Bronchial epithelial cell (primary cell): ENCODE measurements at places on chromosomes 1 and 21.

DNA sequence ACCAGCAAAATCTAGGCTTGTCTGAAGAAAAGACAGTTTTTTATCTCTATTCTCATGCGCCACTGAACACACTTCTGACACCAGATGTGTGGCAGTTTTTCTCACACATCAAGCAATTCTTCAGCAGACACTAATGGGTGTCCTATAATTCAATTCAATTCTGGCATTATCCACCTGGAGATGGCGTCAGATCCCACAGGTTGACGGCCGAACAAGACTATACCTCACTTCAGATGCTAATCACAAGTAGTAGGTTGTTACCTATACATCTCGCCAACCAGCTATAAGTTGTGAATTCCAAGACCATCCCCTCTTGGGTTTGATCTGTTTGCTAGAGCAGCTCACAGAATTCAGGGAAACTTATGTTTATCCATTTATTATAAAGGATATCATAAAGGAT lies 89.9 kb upstream of the ARTN start:
- DNase-seq, result peak; percentile 8

GRCh38 chr21:25002676-25003075 lies 604.6 kb downstream of the MRPL39 start:
- no peak for DNase-seq

GRCh38 chr1:204180133-204180532 lies 14.0 kb upstream of the REN start:
- DNase-seq, result no peak

DNA sequence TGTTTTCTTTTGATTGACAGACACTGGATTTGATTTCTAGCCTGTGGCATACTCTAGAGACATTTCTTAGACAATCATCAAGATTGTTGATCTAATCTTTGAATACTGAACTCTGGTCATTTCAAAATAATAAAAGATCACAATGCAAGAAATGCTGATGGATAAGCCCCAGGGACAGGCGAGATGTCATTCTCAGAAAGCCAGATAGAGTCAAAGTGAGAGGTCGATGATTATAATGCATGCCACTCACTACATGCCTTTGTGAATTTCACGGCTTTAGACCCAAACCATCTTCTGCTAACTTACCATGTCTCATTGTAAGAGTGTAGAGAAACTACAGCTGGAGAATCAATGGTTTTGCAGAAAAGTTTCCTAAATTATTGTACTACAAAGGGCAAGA lies 257.1 kb downstream of the DYRK1A start:
- DNase-seq, result no peak

- DNase-seq, result no peak
Observed at GRCh38 chr1:245580651-245581050, 425.9 kb downstream of the KIF26B start.

GRCh38 chr1:109167001-109167506 lies 46.7 kb upstream of the SARS1 start:
- DNase-seq, result no peak

GRCh38 chr1:119547805-119548204 lies 40.8 kb downstream of the HSD3B1 start:
- DNase-seq, result no peak

DNA sequence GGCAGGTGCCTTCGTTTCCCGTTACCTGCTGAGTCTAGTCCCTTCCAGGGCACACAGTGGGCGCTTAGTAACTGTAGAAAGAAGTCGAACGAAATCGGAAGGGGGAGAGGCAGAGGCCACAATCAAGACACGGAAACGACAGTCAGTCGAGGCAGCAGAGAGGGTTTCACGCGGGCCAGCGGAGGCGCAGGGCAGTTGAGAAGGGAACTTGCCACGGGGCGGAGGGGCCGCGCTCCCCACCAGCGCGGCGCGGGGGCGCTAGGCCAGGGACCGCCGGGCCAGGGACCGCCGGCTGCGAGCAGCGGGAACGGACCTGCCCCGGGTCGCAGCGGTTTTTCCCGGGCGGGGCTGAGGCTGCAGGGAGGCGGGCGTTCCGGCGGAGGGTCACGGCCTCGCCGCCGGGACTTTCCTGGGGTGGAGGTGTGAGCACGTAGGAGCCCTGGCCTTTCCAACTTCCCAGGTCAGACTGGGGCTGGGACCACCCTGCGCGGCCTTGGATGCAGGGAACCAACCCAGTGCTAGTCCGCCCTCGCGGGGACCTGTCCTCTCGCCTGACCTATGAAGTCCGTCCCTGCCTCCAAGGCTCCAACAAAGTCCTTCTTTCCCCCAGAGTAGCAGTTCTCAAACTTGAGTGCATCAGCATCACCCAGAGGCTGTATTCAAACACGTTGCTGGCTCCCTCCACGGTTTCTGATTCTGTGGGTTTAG lies 150.1 kb upstream of the FGGY start:
- DNase-seq, result no peak

DNA sequence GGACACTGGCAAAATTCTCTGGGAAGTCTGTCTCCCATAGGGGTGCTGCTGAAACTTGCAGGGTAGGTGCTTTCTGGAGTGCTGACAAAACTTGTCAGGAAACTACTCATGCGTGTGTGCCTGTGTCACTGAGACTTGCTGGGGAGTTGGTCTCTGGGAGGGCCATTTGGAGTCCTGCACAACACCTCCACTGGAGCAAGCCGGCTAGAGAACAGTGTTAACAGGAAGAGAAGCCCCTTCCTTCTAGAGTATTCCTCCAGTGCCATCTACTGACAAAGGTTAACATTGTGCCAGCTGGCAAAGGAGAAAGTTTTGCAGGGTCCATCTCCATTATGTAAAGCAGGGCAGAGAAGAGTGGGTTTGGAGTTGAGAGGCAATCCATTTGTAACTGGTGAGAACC lies 30.0 kb downstream of the ZMYM4 start:
- peak; percentile 36 for DNase-seq

DNA sequence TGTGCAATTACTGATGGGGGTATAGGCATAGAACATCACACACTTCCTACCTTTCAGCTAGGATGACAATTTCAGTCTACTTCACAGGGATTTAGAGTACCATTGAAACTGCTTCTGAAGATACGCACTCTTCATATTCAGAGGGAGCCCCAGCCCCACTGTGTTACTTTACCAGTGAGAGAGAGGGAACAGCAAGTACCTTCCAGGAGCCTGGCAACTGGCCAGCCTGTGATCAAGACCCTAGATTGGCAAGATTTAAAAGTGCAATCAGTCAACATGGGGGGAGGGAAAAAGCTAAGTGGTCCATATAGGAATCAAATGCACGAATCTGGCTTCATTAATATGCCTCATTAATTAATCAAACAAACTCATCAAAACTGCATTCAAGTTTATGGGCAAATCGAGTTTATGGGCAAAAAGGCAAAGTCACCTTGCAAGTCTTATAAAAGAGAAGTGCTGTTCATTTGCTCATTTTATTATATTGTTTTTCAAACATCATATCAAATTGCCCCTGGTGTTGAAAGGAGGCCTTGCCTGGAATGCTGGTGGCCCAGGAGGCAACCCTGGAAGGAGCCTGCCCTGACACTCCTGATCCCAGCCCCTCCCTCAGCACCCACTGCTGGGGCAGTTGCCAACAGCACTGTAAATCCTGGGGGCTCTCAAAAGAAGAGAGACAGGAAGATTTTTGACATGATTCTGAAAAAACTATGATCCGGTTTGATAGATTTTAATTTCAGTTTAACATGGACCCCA lies 184.9 kb upstream of the DPT start:
- DNase-seq, result no peak

DNA sequence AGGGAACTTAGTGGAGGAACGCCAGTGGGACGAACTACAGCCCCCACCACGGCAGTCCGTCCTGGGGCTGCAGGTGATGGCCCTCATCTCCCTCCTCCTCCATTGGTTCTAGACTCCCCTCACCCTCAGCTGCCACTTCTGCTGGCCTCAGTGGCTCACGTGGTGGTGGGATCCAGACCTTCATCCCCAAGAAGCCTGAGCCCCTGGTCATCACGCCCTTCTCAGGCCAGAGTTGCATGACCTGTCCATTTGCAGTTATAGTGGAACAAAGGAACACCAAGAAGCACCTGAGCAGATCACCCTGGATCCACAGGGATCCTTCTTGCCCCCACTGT lies 13.0 kb upstream of the FAM110D start:
- no peak for DNase-seq

- DNase-seq, result no peak
Observed at GRCh38 chr1:222390181-222390580, 157.7 kb downstream of the HHIPL2 start.

DNA sequence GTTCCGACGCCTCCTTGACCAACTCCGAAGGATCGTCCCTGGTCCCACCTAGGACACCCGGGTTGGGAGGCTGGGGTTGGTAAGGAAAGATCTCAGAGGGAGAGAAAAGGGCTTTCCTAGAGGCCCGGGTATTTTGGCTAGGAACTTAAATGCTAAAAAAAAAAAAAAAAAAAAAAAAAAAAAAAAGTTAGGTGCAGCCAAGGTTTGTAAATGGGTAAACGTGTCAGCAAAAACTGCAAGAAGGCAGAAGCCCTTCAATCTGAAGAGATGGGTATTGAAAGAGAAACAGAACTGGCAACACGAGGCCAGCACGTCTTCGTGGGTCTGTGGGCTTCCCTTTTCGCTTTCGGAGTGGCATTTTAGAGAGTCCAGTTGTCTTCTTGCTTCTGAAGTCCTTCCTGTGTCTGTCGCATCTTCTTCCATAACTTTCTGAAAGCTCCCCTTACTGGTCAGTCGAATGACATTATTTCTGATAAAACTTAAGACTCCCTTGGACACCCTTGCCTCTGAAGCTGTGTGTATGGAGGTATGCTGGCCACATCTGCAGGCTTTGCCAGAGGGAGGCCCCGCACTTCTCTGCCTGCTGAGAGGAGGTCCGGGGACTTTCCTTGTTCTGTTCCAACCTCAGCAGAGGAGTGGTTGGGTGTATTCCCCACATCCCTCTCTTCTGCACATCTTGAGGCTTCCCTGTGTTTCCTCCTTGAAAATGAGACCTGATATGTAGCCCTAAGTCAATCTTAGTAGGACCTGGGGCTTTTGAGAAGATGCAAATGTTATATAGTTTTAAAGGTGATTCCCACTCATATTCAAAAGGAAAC lies 745 bp downstream of the RCSD1 start:
- no peak for DNase-seq

DNA sequence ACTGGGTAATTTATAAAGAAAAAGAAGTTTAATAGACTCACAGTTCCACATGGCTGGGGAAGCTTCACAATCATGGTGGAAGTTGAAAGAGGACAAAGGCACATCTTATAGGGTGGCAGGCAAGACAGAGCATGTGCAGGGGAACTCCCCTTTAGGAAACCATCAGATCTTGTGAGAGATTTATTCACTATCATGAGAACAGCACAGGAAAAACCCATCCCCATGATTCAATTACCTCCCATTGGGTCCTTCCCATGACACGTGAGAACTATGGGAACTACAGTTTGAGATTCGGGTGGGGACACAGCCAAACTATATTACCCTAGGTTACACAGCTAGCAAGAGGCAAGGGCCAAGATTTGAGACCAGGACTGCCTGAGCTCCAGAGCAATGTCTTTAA lies 30.4 kb upstream of the SOX13 start:
- DNase-seq, result peak; percentile 4
